ENCODE measurements at places on chromosomes 16 and 17.

GRCh38 chr16:53152329-53152728, 97.5 kb downstream of the CHD9 start:
- DNase-seq = no peak

- DNase-seq = no peak
These were observed 46.0 kb upstream of the TBX2 start for GRCh38 chr17:61353615-61354014.

- peak; percentile 11 for DNase-seq
These were observed 33.6 kb upstream of the CCR7 start for GRCh38 chr17:40598619-40599467.

GRCh38 chr16:75306099-75306762, 54.8 kb upstream of the BCAR1 start:
- no peak for DNase-seq

- DNase-seq = no peak
These were observed 14.5 kb downstream of the GLIS2 start for GRCh38 chr16:4330277-4330874.

Measured in GDM1 (cell line).